ENCODE measurements at places on chromosomes 3 and 15.

DNA sequence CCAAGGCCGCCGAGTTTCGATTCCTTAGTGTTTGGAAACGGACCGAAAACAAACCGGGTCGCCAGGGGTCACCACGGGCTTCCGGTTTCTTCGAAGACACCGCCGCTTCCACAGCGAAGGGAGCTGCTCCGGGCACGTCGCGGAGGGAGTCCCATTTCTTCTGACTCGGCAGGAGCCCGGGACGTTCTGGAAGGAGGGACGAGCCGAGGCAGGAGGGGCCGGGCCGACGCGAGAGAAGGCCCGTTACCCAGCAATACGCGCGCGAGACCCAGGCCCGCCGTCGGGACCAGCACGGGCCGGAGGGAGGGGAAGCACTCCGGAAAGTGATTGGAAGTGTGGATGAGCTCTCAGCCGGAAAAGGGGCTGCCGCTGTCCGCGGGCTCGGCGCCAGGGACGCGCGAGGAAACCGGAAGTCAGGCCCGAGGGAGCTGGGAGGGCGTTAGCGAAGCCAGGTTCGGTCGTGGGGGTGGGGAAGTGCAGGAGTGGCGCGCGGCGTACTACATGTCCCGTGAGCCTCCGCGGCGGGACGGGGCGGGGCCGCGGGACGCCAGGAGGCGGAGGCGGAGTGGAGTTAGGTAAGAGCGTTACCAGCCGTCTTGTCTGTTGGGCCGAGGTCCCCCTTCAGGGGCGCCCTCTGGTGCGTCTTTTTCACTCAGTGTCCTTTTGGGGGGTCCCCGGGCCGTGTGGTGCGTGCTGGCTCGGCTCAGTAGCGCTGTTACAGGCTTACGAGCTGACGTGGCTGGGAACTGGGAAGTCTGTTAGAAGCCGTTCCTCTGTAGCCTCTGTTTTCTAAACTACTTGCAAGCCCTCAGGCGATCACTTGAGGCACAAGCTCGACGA is at the start of the genes AZI2 and ZCWPW2:
TSS of gene AZI2 (minus strand) at position 196 of the 840 bp plus-strand sequence. CDS start 8,207 bp downstream, outside the sequence.
TSS of gene ZCWPW2 (plus strand) at position 93 of the 840 bp plus-strand sequence. CDS start 64,348 bp downstream, outside the sequence.
- peak; percentile 81 for DNase-seq

- no peak for DNase-seq
Observed at GRCh38 chr15:62541250-62541649, 376.2 kb upstream of the C2CD4B start.

- DNase-seq = no peak
Observed at GRCh38 chr3:13867732-13868131, 12.1 kb downstream of the WNT7A start.

GRCh38 chr3:169299889-169300288 is 363.6 kb downstream of the MECOM start:
- no peak for DNase-seq

GRCh38 chr3:97201814-97202213 is 387.4 kb downstream of the EPHA6 start:
- DNase-seq = no peak

GRCh38 chr3:111542611-111543300 is 759 bp downstream of the CD96 start:
- DNase-seq = no peak

DNA sequence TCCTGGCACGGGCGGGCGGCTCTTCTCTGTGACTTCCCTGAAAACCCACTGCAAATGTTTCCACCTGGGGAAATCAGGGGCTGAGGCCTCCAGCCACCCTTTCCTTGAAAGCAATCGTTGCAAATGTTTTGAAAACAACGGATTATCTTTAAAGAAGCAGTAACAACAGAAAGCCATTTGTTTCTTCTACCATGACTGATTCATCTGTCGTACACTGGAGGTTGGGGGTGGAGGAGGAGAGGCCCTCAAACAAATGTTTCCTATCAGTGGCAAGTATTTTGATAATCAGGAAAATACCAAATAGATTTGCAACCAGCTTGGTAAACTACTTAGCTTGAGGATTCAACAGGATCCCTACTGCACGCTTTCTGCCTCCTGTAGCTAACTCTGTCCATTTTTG is 114.9 kb downstream of the PDZRN3 start:
- no peak for DNase-seq

GRCh38 chr3:187739561-187740332 is 5.5 kb downstream of the BCL6 start:
- DNase-seq = peak; percentile 55

GRCh38 chr3:73868688-73869315 is 244.1 kb upstream of the PDZRN3 start:
- DNase-seq = no peak

DNA sequence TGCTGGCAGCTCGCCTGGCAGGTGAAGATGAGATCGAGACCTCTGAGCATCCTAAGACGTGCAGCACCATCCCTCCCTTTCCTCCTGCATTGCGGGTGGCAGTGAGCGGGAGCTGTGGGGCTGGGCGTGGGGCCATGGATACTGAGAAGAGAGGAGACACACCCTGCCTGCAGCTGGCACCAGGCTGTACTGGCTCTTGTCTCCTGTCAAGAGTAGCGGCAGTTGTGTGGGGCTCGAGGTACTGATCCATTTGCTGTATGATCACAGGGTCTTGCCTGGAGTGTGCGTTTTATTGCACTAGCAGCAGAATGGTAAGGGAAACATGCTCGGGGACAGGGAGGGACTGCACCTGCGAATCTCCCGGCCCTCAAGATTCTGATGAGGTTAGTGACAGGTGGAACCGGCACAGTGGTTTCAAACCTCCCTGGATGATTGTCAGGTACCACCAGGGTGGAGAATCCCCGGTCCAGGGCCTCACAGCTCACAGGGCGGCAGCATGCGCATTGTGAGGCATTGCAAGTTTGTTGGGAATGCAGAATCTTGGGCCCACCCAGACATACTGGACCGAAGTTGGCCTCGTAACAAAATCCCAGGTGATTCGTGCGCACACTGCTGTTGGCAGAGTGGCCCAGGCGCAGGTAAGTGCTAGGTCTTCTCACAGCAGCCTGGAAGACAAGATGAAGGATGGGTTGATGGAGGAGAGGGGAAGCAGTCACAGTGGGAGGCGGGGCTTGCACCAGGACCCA is 14.1 kb downstream of the SYNM start:
- DNase-seq = no peak

DNA sequence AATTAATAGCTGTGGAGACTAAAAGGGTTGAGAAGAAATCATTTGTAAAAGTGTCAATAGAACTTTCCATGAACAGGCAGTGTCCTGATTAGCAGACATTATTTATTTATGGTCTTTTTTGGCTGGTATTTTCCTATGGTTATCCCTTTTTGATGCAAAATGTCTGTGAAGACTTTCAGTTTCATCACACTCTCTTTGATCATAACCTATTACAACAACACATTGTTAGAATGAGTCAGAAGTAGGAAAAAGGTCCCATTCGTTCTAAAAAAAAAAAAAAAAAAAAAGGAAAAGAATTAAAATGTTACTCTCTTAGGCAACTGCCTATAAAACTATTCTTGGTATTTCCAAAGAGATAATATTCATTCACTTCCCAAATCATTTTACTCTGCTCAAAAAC is 62.1 kb downstream of the SLC49A4 start:
- no peak for DNase-seq

- DNase-seq = no peak
Observed at GRCh38 chr3:67558426-67558825, 96.0 kb downstream of the SUCLG2 start.

- DNase-seq = no peak
Observed at GRCh38 chr3:46468753-46469600, 4.3 kb upstream of the LTF start.

DNA sequence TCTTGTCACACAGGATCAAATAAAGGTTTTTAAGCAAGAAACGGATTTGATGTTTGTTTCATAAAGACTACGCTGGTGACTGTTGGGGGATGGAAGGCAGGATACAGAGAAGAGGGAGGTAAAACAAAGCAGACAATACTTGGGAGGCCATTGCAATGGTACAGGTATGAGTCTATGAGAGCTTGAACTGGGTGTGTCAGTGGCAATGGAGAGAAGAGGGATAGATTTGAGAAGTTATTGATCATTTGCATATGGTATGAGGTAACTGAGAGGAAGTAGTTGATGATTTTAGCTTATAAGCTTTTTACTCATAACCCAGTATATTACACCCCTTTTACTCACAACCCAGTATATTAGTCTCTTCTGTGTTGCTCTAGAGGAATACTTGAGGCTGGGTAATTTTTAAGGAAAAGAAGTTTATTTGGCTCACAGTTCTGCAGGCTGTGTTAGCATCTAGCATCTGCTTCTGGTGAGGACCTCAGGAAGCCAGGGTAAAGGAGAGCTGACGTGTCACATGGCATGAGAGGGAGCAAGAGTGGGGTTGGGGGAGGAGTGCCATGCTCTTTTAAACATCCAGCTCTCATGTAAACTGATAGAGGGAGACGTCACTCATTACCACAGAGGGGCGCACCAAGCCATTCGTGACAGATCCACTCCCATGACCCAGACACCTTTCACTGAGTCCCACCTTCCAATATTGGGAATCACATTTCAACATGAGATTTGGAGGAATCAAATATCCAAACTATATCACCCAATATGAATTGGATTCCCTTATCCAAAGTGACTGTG is 153.9 kb downstream of the VPS8 start:
- no peak for DNase-seq

DNA sequence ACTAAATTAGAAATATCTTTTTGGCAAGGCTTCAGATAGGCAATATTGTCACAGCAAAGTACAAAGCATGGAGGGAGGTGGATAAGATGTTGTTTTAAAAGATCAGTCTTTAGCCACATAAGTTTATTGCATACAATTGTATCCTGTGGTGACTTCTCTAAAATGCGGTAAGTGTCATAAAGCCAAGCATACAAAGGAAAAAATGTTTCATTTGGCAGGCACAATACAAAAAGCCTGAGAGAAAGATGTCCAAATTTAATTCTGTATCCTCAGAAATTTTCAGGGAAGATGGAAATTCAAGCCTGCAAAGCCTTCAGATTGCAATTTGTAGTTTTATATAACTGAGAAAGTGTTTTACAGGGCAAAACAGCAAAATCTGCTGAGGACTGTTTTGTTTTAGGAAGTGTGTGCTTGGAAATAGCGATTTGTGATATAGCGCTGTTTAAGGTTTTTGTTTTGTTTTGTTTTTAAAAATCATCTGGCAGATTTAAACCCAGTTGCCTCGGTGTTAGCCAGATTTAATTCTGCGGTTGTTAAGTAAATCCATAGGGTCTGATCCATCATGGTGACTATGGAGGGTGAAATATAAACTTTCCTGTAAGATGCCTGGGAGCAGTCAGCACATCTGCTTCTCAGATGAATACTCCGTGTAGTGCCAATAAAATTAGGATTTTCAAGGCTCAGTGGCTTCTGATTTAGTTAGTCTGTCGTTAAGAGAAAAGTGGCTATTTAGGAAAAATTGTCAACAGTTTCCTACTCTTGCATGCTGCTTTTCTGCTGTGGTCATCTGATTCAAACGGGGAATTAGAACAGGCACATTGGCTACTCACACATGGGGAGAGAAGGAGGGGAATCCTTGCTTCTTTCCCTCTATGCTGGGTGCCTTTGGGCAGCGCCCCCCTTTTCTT is 8.0 kb downstream of the KAT2B start:
- no peak for DNase-seq

All from stimulated activated CD8-positive, alpha-beta memory T cell treated with anti-CD3 and anti-CD28 coated beads, Interleukin-4, amount 100 ng/mL, for 4 hours (primary cell).